ENCODE measurements at places on chromosomes 7 and 10.

DNA sequence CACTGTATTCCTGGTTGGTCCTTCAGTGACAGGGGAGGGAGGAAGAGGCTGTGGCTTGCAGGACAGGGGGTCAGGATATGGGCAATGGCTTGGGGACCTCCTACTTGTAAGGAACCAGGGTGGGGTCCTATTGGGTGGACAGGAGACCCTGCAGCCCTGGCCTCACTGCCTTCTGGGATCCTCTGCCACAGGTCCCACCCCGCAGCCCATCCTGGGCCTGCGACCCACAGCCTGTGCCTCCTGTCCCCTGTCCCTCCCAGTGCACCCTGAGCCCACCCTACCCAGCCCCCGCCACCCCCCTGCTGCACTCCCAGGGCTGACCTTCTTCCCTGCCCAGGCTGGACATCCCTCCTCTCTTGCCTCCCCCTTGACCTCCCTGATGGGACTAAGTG lies 58.7 kb upstream of the MYL10 start:
- no peak for DNase-seq

GRCh38 chr7:57308631-57309408 lies 141.2 kb upstream of the ZNF716 start:
- DNase-seq, result peak; percentile 6

GRCh38 chr7:77664715-77665114 lies 31.5 kb upstream of the RSBN1L start:
- DNase-seq, result no peak

- peak; percentile 19 for DNase-seq
Observed at GRCh38 chr10:73759512-73760115, 15.4 kb downstream of the SEC24C start.

DNA sequence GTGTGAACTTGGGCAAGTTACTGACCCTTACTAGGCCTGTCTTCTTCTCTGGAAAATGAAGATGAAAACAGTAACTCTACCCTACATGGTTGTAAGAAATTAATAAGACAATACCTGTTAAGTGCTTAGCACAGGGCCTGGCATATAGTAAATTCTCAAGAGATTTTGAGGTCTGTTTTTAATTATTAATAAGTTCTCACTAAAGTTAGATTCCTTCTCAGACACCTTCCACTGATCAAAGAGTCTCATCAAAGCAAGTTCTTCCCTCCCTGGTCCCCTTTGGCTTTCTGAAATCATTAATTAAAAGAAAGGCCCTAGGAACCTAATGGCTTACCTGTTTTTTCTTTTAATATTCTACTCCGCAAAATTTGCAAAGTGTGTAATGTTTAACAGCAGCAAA lies 4.6 kb downstream of the TMEM140 start:
- no peak for DNase-seq

GRCh38 chr10:51951601-51952000 lies 252.2 kb upstream of the CSTF2T start:
- DNase-seq, result no peak

DNA sequence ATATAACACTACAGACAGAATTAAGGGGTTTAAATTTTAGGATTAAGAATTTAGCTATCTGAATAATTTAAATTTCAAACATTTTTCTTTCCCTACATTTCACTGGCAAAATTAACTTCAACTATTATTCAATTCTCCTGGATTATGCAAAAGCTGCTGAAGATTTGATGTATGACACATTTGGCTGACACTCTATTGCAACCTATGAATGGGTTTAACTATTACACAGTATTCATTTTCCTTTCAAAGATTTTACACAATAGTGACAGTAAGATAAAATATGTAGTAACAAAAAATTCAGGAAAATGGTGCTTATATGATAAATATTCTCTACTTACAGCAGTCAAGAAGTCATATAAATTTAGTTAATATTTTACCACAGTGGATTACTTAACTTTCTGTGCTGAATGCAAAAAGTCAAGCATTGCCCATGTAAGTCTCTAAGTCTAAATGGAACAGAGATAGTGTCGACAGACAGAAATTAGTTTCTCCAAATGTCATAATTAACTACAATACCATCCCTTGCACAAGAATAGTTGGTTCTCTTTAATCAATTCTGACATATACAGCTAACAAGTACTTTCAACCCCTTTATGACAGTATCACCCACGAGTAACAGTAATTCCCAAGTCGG lies 194.1 kb upstream of the FRMD4A start:
- DNase-seq, result no peak

- DNase-seq, result no peak
Observed at GRCh38 chr7:152081088-152081487, 55.6 kb downstream of the GALNT11 start.

DNA sequence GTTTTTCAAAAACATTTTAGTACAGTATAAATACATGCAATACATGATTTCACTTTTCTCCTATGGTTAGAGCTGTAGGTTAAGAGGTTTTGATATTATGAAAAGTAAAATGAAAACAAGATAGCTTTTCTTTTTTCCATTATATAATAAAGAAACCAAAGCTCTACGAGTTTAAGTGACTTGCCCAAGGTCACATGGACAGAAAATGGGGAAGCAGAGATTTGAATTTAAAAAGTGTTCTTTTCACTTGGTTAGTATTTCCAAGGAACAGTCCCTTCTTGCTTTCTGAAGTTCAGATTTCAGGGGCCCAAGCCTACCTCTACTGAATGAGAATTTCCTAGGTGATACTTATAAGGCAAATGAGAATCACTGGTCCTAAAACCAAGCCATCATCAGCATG lies 13.2 kb upstream of the MAP3K8 start:
- DNase-seq, result no peak

GRCh38 chr10:95401704-95402469 lies 111.1 kb upstream of the PDLIM1 start:
- DNase-seq, result no peak

- DNase-seq, result no peak
Observed at GRCh38 chr7:156450473-156450872, 190.1 kb upstream of the RNF32 start.

- no peak for DNase-seq
Observed at GRCh38 chr10:70850097-70850496, 34.3 kb downstream of the SGPL1 start.

- no peak for DNase-seq
Observed at GRCh38 chr7:42833411-42833810, 78.5 kb downstream of the C7orf25 start.

DNA sequence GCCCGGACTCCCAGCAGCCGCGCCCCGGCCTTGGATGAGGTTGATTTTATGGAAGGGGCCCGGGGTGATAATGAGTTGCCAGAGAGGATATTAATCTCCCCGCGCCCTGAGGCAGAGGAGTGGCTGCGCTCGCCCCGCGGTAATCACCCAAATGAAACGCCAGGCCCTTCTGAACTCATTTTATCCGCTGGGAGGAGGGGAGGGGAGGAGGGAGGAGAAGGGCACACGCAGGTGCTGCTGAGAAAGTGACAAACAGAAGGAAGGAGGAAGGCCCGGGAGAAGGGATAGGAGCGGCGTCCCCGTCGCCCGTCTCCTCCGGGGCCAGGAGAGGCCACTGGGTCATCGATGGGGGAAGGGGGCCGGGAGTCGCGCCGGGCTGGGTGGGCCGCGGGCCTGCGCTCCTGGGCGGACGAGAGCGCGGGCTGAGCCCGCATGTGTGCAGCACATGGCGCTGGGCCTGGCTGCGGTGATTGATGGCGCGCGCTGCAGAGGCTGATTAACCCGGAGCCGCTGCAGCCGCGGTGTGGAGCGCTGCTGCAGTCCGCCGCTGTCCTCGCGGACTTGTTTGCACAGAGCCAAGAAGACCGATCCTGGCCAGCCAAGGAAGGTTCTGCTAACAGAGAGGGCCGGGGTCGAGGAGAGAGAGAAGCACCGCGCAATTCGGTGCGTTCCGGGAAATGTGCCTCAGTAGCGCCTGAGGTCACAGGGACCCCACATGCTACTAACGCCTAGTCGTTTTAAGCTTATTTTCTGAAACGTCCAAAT lies 6.5 kb downstream of the MNX1 start:
- DNase-seq, result no peak

GRCh38 chr10:77864151-77864851 lies 62.3 kb downstream of the DLG5 start:
- DNase-seq, result no peak

GRCh38 chr10:66629996-66630395 lies 295.8 kb upstream of the LRRTM3 start:
- no peak for DNase-seq

DNA sequence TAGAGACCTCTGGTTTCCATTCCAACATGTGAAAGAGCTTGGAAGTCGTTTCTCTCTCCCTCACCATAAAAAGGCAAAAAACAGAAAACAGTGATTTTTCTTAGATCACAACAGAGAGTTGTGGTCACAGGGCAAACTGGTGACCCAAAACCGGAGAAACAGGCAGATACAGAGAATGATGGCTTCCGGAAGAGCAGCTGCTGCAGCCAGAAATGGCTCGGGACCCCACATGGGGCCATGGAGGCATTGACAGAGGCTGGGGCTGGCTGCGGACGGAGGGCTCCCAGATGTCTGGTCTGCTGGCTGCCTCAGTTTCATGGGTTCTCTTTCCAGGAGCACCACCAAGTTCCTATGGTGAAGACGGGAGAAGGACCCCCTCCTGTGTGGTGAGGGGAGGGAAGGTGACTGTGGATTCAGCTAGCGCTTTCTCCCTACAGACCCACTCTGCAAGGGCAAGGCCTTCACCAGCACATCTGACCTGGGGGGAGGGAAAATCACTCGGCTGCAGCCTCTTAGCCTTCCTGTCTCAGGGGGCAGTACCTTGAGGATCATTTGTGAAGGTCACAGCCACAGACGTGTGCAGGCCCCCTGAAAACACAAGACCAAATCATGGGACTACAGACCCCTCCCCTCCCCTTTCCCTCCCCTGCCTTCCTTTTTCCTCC lies 81.4 kb downstream of the WDR37 start:
- no peak for DNase-seq

GRCh38 chr10:127932521-127933270 lies 25.8 kb downstream of the PTPRE start:
- DNase-seq, result no peak

GRCh38 chr7:29948587-29948986 lies 41.0 kb downstream of the SCRN1 start:
- DNase-seq, result no peak

Measured in NCI-H146 (cell line).